ENCODE measurements at places on chromosomes 5 and 9.

- DNase-seq = peak; percentile 83
Observed at GRCh38 chr5:33936004-33936380, 194 bp upstream of the RXFP3 start.

DNA sequence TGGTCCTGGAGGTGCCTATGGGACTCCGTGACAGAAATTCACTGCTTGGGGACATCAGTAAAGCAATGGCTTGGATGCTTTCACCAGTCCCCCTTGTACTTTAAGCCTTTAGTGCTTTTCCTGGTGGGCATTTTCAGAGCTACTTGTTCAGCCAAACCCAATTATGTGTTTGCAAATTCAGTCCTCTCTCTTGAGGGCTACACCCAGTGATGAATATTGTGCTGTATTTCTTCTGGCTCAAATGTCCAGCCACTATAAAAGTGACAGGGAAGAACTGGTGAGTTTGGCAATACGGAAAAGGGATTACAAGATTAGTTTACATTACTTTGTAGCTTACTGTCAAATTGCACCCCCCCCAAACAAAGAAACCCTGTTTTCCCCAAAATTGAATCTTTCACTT is 4.5 kb downstream of the THBS4 start:
- no peak for DNase-seq

DNA sequence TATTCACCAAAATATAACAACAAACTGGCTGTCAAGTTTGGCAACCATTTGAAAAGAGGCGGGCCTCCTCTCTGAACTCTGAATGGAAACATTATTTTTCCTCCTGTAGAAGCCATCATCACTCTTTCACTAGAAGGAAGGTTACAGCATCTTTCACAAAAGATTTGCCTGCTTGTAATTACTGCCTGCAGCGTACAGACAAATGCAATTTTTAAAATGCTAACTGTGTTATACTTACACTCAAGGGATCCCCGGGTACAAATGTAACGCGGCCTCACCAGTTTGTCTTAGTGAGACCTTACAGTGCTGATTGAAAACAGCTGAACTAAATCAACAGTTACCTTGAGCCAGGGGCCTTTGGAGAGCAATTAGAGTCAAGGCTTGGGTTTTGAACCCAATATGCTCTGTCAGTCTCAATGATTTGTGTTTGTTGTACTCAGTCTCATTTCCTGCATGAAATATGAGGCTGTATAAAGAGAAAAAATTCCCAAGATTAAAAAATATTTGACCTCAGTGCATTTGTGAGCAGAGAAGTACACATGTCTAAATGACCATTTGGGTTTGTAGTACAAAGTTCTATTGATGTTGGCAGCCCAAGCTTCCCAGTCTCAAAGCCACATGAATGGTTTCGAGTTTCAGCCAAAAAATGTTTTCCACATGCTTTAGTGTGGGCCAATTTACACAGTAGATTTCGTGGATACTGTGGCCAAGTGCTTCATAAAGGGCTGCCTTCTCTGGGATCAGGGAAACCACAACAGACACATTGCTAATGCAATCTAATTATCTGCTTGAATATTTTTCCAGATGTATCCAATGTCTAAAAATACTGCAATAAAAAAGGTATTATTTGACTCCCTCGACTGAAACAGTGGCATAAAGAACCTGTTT is 500.0 kb downstream of the SPATA31D1 start:
- DNase-seq = no peak

DNA sequence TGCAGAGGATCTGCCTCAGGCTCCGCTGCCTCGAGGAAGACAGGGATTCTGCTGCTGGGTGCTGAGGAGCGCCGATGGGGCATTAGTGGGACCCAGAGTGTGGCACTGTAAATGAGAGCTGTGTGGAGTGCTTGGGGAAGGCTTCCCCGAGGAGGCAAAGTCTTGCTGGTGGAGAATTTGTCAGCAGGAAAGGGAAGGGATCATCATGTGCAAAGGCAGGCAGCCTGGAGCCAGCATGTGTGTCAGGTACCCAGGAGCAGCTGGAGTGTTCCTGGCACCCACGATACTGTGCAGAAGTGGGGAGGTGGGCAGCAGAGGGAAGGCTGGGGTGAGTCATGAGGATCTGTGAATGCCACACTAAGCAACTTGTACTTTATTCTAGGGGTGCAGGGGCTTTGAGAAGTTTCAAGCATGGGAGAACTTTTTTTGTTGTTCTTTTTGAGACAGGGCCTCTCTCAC is 12.3 kb downstream of the B4GALT7 start:
- DNase-seq = no peak

DNA sequence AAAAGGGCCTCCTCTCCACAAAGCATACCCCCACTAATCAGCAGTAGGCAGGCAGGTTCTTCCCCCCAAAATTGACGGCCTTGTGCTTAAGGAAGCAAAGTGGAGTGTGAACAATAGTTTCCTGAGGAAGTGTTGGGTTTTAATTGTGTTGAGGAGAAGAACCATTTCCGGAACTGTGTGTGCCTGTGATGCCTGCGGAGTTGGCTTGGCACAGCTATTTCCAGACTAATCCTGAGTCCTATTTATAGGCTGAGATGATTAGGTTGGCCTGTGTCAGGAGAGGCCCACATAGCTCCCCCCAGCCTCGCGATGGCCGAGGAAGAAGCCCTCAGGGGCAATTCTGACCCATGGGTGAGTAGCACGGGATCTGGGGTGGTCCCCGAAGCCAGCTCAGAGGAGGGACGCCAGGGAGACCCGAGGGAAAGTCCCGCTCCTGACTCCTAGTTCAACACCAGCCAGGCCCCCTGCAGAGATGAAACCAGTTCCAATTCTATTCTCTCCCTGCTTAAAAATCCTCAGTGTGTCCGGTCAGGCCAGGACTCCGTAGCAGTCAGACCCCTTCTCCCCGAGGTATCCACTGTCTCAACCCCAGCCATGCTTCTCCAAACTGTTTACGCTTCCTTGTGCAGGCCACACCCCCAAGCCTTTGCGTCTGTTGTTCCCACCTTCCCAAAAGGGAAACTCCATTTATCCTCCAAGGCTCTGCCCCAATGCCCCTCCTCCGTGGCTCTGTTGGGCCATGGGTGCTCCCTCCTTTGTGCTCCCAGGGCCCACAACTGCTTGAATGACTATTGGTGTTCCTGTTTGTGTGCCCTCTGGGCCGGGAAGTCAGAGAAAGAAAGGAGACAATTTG is 18.1 kb downstream of the GSN start:
- DNase-seq = no peak

- no peak for DNase-seq
Observed at GRCh38 chr9:117125531-117125930, 289.3 kb downstream of the ASTN2 start.

DNA sequence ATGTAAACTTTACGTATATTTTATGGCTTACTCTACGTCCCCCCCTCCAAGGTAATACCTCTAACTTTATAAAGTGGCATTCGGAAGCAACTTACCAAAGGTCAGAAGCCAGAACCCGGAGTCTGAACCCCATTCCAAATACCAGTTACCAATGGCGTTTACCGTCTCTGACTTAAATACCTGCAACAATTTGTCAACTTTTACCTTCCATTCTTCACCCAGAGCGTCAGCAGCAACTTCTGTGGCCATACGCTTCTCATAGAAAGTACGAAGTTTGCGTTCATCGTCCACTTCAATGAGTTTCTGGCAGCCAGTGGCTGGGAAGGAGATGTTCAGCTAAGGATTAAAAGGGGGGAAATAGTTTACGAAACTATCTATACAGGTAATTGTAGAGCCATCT is 753 bp downstream of the RPS6 start:
- DNase-seq = no peak

- no peak for DNase-seq
Observed at GRCh38 chr9:5608298-5609225, 20.3 kb upstream of the RIC1 start.

DNA sequence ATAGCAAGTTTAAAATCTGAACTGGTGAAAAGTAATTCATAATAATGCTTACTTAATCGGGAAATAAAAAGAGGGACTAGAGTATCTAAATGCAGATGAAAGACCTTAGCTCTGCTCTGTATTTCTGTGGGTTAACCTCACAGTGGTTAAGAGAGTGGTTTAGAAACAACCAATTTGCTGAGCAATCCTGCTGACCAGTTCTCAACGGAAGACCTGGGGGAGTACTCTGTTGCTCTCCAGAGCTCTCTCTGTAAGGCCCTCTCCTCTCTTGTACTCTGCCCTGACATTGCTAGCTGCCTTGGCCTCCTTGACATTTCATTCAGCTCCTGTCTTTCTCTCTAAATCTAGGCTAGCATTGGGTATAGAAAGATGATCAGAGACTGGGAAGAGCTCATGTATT is 1186.6 kb upstream of the SEMA6A start:
- no peak for DNase-seq
